Stimulated activated CD4-positive, alpha-beta T cell treated with anti-CD3 and anti-CD28 coated beads, Interleukin-1b, Interleukin-23, amount 100 ng/mL, for 1 hour (primary cell): ENCODE measurements at places on chromosomes 4 and X.

GRCh38 chr4:40238700-40239548, 42.1 kb downstream of the RHOH start:
- DNase-seq = no peak

DNA sequence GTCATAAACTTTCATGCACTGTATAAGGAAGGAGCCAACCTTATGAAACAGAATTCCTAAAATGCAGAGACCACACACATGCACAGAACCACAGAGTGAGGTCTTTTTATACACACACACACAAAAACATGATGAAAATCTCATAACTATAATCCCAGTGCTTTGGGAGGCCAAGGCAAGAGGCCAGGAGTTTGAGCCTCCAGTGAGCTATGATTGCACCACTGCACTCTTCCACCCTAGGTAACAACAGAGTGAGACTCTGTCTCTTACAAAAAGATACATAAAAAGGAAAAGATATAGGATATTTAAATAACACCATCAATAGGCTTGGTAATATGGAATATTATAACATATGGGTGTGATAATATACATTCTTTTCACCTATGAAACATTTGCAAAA, 10.6 kb downstream of the FGA start:
- DNase-seq = no peak

- no peak for DNase-seq
Observed at GRCh38 chr4:147860960-147861359, 129.1 kb downstream of the ARHGAP10 start.

GRCh38 chr4:101172369-101172768, 175.0 kb downstream of the PPP3CA start:
- DNase-seq = no peak

DNA sequence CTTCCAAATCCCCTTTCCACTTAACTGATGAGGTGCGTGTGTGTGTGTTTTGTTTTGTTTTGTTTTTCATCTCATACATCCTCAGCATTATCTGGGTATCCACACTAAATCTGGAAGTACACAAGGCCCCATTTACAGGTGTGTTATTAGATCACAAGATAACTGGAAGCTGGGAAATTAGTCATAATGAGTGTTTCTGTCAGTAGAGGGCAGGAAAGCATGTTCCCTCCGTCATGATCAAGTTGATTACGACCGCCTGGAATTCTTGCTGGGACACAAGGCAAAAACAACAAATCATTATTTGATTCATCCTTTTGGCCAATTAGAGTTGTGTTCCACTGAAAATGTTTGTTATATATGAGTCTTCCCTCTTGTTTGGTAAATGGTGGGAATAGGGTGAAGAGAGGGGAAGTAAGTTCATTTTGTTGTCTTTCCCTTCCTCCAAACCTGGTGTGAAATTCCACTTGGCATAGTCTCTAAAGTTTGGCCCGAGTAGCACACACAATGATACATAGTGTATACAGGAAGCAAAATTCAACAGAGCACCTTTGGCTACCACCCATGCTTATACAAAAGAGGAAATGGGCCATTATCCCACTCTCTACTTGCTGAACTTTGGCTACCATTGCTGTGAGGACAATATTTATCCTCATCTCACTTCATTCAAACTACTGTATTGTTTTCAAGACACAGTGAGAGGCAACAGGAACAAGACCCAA, 33.3 kb upstream of the TLL1 start:
- no peak for DNase-seq

- no peak for DNase-seq
Observed at GRCh38 chr4:48687313-48688051, 92.6 kb downstream of the FRYL start.

DNA sequence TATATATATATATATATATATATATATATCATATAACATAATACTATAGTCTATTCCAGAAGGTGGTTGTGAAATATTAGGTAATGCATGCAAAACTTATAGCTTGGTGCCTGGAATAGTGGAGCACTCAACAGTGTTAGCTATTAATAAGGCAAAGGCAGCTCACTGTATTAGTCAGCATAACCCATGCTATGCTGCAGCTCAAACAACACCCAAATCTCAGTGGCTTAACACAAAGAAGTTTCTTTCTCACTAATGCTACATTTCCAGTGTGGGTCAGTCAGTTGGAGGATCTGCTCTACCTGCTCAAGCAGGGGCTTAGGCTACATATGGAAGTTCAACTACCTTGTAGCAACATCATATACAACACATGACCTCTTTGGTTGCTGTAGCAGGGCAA, 5.2 kb upstream of the RPGR start:
- DNase-seq = no peak

- DNase-seq = no peak
Observed at GRCh38 chrX:19702856-19703255, 184.5 kb downstream of the SH3KBP1 start.

DNA sequence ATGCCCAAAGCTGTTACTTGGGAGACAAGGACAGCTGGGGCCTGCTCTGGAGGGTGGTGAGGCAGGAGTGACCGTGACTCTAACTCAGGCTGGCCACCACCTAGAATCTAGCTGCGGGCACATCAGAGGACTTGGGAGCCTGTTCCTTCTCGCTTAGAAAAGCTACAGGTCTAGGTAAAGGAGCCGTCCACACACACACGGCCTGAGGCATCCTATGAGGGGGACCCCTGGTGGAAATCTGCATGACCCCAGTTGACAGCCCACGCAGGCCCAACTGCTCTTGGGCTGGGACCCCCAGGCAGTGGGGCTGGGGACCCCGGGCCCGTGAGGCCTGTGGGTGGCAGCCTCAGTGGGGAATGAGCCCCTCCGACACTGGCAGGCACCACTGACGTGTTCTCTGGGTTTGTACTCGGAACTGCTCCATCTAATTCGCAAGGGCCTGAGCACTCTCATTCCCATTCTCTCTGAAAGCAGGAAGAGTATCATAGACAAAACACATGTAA, 75.6 kb downstream of the ACOX3 start:
- DNase-seq = no peak

DNA sequence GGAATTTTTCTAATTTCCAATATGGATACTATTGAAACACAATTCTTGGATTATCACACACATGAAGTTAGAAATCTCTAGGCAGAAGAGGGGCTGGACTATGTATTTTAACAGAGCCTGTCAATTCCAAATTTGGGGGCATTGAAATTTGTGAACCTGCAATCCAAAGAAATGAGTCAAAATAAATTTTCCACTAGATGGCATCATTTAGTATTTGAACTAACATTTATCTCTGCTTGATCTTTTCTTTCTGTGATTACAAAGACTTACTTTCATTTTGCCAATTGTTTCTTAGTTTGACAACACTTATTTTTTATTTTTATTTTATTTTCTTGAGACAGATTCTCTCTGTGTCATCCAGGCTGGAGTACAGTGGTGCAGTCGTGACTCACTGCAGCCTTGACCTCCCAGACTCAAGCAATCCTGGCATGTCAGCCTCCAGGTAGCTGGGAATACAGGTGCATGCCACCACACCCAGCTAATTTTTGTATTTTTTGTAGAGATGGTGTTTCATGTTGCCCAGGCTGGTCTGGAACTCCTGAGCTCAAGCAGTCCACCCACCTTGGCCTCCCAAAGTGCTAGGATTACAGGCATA, 2.7 kb upstream of the PYURF start:
- DNase-seq = no peak

GRCh38 chr4:145348291-145348690, 133.4 kb upstream of the SMAD1 start:
- DNase-seq = no peak

DNA sequence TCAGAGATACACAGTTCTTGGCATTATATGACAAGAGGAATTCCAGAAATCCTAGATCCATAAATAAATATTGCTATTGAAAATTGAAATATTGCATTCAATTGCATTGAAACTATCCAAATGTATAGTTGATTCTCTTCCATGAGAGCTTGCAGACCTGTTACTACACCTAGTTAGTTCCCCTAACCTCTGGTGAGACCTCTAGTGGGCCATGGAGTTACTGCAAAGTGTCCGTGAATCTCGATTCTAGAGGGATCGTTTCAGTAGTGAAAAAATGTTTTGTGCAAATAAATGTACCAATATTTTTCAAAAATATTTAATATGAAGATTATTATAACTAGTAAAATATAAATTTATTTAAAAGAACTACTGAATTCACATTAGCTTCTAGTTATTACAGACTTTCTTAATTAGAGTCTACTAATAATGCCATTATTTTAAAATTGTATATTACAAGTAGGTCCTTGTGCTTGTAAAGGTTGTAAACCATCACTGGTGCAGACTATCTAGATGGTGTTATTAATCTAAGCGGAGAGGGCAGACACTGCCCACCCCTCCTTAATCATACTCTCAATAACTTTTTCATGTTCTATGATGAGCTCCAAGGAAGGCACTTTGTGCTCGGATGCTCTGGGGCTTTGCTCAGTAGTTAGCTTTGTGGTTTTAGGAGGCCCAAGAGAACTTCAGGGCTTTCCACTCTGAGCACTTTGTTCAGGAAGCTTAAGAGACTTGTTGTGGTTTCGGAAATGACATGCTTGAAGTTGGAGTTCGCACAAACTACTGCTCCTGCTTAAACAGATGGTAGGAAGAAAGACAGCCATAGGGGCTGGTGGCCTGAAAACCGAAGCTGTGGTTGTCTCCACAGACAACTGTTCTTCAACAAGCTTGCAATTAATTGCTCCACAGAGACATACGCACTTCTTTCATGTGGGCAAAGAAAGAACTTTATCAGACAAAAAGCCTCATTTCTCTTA, 42.8 kb downstream of the IL21 start:
- DNase-seq = peak; percentile 26

DNA sequence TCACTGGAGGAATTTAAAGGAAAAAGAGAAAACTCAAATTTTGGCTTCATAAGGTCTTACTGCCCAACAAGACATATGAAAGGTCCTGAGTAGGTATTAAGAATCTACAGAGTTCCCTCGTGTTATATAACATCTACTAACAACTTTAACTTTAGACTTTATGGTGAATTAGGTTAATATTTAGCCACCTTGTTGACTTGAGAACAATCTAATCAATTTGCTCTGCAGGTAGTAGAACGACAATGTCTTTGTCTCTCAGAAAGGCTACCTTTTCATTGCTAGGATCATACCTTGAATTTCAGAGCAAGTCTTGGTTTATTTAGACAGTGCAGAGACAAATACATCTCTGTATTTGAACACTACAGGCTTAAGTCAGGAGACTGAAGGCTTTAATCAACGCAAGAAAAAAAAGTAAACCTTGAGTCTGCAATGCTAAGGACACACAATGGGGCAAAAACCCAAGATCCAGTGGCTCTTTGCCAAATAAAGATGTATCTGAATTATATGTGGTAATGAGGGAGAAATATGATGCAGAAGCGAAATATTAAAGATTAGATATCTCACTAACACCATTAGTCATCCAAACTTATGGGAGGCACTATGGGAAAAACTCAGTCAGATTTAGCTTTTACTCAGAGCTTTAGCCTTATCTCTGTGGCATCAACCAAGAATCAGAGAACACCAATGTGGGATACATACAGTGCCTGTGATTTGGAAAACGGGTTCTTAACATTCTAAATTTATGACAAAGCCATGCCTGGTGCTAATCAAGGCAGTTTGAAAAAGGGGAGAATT, 93.6 kb upstream of the FTHL17 start:
- DNase-seq = no peak

DNA sequence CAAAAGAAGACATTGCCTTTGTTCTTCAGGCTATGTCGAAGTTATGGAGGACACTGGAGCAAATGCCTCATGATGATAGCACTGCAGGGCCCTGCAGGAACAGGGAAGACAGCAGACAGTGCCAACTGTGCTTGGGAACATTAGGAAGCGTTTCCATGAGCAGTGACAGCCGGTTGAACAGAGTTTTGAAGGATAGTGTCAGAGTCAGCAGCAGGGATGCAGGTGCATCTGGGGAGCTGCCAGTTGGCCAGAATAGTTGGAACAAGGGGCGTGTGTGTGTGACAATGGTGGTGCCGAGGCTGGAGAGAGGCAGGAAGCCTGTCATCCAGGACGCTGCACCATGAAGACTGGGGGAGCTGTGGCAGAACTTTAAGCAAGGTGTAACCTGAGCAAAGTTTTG, 88.6 kb downstream of the SHROOM3 start:
- no peak for DNase-seq

- DNase-seq = no peak
Observed at GRCh38 chr4:137521053-137521452, 11.2 kb downstream of the PCDH18 start.

GRCh38 chr4:52618795-52619590, 40.1 kb downstream of the USP46 start:
- DNase-seq = no peak

- DNase-seq = no peak
Observed at GRCh38 chr4:153151535-153152455, 52.4 kb upstream of the TRIM2 start.

- DNase-seq = no peak
Observed at GRCh38 chr4:16140879-16141249, 57.0 kb upstream of the PROM1 start.

DNA sequence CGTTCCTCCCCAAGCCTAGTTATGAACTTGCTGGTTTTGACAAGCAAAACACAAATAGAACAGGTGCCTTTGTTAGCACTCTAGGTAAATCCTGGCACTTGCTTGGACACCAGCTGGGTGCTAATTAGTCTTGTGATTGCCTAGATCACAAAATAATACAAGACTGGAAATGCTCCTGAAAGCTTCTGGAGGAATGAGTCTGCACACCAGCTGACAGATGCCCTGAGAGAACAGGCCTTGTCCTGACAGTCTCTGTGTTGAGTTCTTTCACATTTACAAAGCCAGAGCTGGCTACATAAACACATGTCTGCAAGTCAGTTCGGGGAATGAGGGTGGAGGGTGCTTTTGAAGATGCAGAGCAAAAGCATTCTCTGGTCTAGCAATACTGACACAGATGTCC, 93.8 kb downstream of the ELOVL6 start:
- no peak for DNase-seq

- no peak for DNase-seq
Observed at GRCh38 chrX:97401154-97401553, 517.4 kb downstream of the RPA4 start.

DNA sequence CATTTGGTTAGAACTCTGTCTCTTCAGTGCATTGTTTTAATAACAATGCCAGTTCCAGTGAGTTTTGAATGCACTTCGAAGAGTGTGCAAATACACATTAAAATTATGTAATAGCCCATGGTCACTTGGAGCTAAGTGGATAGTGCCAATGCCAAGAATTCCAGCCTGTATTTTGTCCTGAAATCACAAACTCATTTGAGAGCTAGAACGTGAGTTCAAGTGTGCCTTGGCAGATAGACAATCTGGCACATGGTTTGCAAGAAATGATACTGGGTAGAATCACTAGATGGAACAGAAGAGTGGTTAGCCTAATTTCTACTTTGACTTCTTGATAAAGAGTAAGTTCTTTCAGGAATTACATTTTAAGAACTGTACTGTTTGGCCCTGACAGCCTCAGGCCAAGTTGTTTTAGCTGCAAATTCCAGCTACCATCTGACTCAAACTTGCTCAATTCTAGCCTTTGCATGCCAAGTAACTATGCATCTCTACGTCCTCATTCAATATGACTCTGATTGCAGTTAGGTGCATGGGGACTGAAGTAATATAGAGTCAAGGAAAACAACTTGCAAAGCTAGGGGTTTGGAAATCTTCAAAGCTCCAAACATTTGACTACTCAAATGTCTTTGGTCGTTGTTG, 131.9 kb upstream of the SMIM31 start:
- no peak for DNase-seq
